ENCODE measurements at places on chromosomes 1 and 21.

GRCh38 chr1:225695578-225696337, 42.8 kb upstream of the ENAH start:
- DNase-seq = no peak

DNA sequence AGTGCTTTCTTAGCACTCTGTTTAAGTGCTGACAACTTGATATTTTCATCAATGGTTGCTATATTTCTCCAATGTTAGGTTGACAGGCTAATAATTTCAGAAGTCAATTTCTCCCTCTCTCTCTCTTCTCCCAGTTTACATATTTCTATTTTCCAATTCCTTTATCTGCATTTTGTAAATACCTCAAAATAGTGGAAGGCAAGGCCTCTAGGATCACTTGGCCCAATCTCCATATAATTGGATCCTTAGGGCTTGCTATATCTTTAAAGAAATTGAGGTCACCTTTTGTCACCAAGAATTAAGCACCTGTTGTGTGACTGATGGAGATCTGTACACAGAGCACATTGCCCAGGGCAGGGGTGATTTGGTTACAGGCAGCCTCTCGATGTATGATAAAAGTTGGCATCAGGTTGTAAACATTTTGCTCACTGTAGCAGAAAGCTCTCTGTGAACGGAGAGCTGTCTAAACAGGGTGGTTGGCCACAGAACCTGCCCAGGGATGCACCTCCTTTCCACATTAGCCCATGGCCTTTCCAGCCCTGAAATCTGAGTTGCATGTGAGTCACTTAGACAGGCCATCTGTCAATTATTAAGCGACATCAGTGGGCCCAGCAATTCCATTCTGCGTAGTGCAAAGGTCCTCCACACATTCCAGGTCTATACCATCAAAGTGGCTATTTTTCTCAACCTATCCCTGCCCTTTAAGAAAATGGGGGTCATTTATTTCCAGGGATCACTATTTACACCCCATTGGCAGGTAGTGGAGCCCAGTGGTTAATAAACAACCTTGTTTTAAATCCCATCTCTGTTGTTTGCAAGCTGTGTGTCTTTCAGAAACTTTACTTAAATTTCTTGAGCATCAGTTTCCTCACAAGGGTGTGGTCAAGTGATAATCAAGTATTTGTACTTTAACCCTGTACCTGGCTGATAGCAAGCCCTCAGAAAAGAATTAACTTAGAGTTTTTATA, 29.1 kb upstream of the IRF2BP2 start:
- DNase-seq = no peak

- DNase-seq = no peak
These were observed 2.9 kb upstream of the PFKL start for GRCh38 chr21:44296916-44297315.

DNA sequence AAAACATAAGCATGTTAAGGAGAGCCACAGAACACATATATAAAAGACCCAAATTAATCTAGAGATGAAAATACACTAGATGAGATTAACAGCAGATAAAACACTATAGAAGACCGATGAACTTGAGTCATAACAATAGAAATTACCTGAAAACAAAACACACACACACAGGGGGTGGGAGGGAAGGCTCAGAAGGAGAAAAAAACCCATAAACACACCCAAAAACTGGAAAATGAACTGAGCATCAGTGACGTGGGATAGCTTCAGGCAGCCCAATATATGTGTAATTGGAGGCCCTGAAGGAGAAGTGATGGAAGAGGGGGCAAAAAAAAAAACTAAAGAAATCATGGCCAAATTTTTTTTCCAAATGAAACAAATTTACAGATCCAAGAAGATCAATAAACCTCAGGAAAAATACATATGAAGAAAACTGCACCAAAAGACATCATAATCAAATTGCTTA, 11.4 kb downstream of the ALDH9A1 start:
- DNase-seq = no peak

DNA sequence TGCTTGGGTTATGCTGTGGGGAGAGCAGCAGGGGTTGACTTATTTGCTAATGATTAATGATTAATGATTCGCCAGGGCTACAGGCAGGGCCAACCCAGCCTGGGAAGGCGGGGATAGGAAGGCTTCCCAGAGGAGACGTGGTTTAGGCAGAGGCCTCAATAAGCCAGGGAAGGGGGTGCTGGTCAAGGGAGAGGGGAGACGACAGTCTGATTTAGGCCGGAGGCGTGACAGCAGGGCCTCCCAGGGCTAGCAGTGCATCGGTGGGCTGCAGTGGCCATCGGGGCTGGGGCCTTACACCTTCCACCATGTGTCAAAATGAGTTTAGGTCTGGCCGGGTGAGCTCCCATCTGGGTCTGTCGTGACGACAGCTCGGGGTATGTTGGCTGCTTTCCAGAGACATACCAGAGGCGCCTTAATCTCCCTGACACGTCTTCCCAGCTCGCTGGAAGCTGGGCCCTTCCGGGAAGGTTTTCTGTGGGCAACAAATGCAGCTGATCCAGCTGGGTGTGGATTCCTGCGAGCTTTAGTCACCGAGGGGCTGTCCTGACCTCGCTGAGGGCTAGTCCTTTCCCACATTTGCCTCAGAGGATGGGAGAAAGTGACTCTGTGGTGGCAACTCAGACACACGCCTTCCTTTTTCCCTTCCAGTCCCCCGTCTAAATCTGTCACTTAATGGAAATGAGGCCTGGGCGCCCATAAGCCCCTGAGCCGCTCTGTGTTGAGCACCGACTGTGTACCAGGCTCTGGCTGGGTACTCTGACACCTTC, 3.7 kb upstream of the SLC1A7 start:
- DNase-seq = no peak

DNA sequence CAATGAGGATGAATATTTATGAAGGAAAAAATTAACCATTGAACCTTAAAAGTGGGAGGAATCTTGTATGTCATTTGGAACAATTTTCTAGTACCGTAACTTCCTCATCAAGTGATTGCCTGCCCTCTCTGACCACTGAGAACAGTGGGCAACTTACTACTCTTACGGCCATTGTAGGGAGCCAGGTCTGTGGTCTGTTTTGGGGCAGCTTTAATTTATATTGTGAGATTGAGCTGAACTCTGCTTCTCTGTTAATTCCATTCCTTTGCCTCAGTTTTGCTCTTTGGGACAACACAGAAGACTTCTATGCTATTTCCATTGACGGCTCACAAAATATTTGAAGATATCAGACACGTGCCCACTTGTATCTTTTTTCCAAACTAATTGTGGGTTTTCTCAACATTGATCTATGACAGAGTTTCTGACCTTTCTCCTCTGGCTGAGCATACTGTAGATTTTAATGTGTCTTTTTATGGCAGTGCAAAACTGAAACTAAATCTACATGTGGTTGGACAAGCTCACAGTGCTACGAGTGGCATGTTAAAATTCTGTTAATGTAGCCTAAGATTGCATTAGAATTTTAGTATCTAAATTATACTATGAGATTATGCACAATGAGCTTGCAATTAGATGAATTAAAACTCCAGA, 27.8 kb upstream of the ZNF281 start:
- DNase-seq = no peak

DNA sequence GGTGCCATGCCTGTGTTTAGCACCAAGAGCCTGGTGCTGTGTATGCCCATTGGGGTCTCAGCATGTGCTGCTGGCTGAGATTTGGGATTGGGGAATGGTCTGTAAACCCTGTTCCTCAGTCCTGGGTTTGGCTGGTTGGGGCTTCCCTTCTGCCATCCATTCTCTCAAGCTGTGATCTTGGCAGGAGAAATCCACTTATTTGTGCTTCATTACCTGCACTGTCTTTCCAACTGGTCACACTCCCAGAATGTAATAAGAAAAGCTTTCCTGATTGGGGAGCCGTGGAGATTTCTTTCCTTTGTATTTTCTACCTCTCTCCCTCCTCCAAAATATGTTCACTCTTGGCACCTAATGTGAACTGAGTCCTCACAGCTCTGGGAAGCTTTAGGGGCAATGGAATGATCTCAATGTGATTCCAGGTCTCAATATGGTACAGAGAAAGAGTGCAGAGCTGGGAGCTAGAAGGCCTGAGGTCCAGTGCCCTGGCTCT, 23.0 kb upstream of the KCNA10 start:
- no peak for DNase-seq

- no peak for DNase-seq
These were observed 559.0 kb upstream of the DAB1 start for GRCh38 chr1:57982852-57983251.

All from activated naive CD4-positive, alpha-beta T cell treated with anti-CD3 and anti-CD28 coated beads, Interleukin-2, amount 50 U/mL, for 16 hours (primary cell).